ENCODE measurements at places on chromosomes 11 and 22.

DNA sequence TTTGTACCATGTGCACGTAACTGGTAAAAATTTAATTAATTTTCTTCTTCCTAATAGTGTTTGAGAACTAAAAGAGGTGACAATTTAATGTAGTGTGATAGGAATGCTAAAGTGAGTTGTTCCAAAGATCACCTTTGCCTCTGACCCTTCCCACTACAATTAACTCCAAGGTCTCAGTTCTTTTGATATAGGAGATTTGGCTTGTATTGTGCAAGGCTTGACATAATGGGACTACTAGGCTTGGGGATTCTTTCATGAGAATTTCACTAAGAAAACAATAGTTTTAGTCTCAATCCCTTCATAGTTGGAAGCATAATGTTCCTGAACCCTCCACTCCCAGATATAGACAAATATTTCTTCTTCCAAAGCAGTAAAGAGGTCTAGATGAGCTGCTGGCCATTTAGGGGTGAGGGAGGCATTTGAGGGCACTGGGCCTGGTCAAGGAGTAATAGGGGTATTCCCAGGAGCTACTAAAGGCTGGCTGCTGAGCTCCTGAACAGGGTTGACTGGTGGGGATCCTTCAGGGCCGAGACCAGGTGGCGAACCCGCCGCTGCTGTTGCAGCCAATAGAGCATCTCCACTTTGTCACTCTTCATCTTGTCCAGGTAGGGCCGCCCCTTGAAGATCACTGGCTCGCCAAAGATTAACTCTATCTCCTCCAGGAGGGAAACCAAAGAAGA lies 2.7 kb downstream of the CCDC87 start:
- H3K4me3 ChIP-seq = no peak overlapping the region
- H3K27me3 ChIP-seq = no peaks in the 10 kb centered on the region
- peaks cover 22% of the 10 kb centered on the region for H3K4me1 ChIP-seq
- no peaks in the 10 kb centered on the region for H3K36me3 ChIP-seq
- H3K27ac ChIP-seq = no peak overlapping the region

GRCh38 chr11:77966338-77966737 lies 28.1 kb downstream of the INTS4 start:
- no peak for DNase-seq
- peaks cover 4% of the 10 kb centered on the region for H3K36me3 ChIP-seq
- no peaks in the 10 kb centered on the region for H3K4me1 ChIP-seq
- no peaks in the 10 kb centered on the region for H3K27me3 ChIP-seq
- H3K27ac ChIP-seq = no peak overlapping the region

DNA sequence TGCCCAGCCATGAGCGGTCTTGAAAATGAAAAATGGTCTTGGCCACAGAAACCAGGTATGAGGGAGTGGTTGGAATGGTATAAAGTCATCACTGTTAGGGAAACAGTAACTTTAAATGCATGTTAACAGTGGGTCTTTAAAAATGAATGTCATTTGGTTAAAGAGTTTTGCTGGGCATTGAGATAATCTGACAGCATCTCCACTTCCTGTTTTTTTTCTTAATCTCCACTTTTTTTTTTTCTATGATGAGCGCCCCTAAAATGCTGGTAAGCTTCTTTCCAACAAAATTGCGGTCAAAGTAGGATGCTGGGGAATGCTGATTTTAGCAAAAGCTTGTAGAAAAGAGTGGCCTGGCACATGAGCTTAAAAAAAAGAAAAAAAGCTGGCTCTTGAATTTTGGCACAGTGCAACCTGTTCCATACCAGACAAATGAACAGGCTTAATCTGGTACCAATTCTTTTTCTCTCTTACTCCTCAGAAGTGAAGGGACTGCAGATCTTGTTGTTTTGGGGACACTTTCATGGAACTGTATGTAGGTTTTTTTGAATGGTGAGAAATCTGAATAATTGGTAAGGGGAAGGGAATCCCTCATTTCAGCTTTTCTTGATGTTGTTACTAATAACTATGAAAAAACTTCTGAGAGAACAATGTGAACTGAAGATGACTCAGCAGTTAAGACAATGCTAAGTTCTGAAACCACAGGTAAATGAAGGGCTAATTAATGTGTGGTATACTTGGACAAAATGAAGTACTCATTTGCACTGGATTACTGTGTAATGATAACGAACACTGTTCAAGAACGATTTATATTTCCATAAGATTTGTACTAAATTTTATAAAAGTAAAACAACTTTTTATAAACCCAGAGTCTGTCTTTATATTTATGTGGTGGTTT lies 3.1 kb upstream of the ARHGEF12 start:
- no peak overlapping the region for H3K4me3 ChIP-seq
- H3K36me3 ChIP-seq = no peaks in the 10 kb centered on the region
- peaks cover 22% of the 10 kb centered on the region for H3K4me1 ChIP-seq
- peaks cover 14% of the 10 kb centered on the region for H3K27me3 ChIP-seq

- H3K36me3 ChIP-seq = no peaks in the 10 kb centered on the region
- no peaks in the 10 kb centered on the region for H3K4me1 ChIP-seq
- no peak for DNase-seq
- H3K4me3 ChIP-seq = no peak overlapping the region
Observed at GRCh38 chr11:113177671-113178070, 136.7 kb upstream of the TTC12 start.

GRCh38 chr22:36761553-36762240 lies 14.2 kb downstream of the IFT27 start:
- H3K27ac ChIP-seq = no peak overlapping the region
- H3K4me1 ChIP-seq = no peaks in the 10 kb centered on the region
- H3K27me3 ChIP-seq = no peaks in the 10 kb centered on the region
- H3K4me3 ChIP-seq = no peak overlapping the region
- no peak for DNase-seq
- H3K36me3 ChIP-seq = no peaks in the 10 kb centered on the region

DNA sequence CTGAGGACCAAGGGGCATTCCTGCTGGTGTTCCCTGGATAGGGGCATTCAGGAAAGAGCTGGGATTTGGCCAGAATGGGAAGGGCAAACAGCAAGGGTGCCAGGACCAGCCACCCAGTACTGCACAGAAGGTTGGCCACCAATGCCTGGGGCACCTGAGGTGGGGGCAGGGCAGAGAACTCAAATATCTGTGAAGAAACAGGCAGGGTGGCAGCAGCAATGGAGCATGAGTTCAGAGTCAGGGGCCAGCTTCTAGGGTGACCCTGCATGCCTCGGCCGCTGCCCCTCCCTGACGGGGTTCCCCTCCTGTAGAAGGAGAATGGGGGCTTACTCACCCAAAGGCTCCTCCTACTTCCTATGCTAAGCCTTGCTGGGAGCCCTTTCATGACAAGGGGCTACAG lies 79.3 kb upstream of the SHANK2 start:
- DNase-seq = no peak
- H3K4me3 ChIP-seq = no peak overlapping the region
- H3K4me1 ChIP-seq = no peaks in the 10 kb centered on the region
- H3K27me3 ChIP-seq = no peaks in the 10 kb centered on the region

DNA sequence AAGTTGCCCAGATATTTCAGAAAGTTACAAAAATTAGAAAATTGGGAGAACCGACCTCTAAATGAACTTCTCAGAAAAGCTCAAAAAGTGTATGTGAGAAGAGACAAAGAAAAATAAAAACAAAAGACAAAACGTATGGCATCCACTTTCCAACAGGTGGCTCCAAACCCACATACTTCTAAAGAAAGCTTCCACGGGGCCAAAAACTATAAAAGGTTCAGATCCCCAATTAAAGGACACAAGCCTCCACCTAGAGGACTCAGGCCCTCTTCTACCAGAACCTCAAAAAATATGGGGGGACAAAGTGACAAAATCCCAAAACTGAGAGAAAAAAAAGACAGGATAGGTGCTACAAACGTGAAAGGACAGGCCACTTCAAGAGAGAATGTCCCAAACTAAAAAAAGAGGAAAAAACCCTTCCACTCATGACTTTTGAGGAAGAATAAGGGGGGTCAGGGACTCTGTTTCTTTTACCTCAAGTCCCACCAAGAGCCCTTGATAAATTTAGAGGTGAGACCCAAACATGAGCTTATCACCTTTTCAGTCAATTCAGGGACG lies 8.8 kb downstream of the SCGB2A1 start:
- no peaks in the 10 kb centered on the region for H3K36me3 ChIP-seq
- DNase-seq = no peak
- no peak overlapping the region for H3K4me3 ChIP-seq
- H3K4me1 ChIP-seq = no peaks in the 10 kb centered on the region

GRCh38 chr22:38712486-38713207 lies 6.9 kb downstream of the GTPBP1 start:
- H3K36me3 ChIP-seq = peaks cover 34% of the 10 kb centered on the region
- peaks cover 45% of the 10 kb centered on the region for H3K4me1 ChIP-seq
- H3K4me3 ChIP-seq = no peak overlapping the region

- no peak for DNase-seq
- no peaks in the 10 kb centered on the region for H3K27me3 ChIP-seq
- H3K4me3 ChIP-seq = no peak overlapping the region
- H3K36me3 ChIP-seq = peaks cover 46% of the 10 kb centered on the region
Observed at GRCh38 chr11:34084637-34085036, 20.8 kb upstream of the NAT10 start.

- no peaks in the 10 kb centered on the region for H3K36me3 ChIP-seq
- peaks cover 44% of the 10 kb centered on the region for H3K4me1 ChIP-seq
Observed at GRCh38 chr22:42177891-42178336, 47.3 kb upstream of the CYP2D6 start.

GRCh38 chr11:65639623-65640482 lies 2.0 kb downstream of the SIPA1 start:
- no peaks in the 10 kb centered on the region for H3K27me3 ChIP-seq
- peak overlapping the region; percentile 92 for H3K4me3 ChIP-seq
- DNase-seq = peak; percentile 80
- H3K27ac ChIP-seq = peak overlapping the region; percentile 98

DNA sequence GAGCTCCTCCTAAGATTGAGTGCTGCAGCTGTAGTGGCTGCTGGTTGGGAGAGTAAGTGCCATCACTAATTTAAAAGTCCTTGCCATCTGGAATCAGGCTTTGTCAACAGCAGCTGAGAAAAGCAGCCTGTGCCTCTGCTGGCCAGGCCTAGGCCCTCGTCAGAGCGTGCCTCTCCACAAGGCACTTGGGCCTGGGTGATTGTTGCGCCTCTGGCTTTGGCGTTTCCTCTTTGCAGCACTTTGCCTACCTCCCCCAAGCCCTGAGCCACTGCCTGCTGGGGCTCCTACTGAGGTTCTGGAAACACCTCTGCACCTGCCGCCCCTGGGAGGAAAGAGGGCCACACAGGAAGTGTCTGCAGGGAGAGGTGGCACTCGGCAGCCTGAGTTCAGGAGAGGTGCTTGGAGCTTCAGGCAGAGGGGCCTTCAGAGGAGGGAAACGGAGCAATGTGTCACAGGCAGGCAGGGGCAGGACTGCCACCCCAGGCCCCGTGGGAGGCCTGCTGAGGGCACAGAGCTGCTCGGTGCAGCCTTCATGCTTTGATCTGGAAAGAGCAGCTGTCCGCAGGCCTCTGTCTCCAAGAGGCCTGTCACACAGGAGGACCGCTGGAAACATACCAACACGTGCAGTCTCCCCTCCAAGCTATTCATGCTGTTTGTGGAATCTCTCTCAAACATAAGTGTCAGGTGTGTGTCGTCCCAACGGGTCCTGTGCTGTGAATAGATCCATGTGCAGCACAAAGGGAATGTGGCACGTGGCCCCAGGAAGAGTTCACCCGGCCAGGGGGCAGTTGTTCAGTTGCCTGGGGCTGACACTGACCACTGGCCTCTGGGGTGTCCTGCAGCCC lies 61.5 kb upstream of the EMID1 start:
- H3K27ac ChIP-seq = no peak overlapping the region
- H3K36me3 ChIP-seq = no peaks in the 10 kb centered on the region
- H3K4me1 ChIP-seq = no peaks in the 10 kb centered on the region

- H3K27me3 ChIP-seq = no peaks in the 10 kb centered on the region
- no peaks in the 10 kb centered on the region for H3K4me1 ChIP-seq
- no peak overlapping the region for H3K4me3 ChIP-seq
- no peaks in the 10 kb centered on the region for H3K36me3 ChIP-seq
Observed at GRCh38 chr11:44834846-44835245, 108.1 kb downstream of the TSPAN18 start.

- H3K36me3 ChIP-seq = no peaks in the 10 kb centered on the region
- H3K4me3 ChIP-seq = no peak overlapping the region
- DNase-seq = no peak
Observed at GRCh38 chr11:130121445-130121978, 38.1 kb upstream of the ST14 start.

- H3K36me3 ChIP-seq = no peaks in the 10 kb centered on the region
- H3K27ac ChIP-seq = no peak overlapping the region
- DNase-seq = no peak
- peaks cover 5% of the 10 kb centered on the region for H3K27me3 ChIP-seq
Observed at GRCh38 chr22:22369964-22370270, 125.3 kb downstream of the VPREB1 start.

DNA sequence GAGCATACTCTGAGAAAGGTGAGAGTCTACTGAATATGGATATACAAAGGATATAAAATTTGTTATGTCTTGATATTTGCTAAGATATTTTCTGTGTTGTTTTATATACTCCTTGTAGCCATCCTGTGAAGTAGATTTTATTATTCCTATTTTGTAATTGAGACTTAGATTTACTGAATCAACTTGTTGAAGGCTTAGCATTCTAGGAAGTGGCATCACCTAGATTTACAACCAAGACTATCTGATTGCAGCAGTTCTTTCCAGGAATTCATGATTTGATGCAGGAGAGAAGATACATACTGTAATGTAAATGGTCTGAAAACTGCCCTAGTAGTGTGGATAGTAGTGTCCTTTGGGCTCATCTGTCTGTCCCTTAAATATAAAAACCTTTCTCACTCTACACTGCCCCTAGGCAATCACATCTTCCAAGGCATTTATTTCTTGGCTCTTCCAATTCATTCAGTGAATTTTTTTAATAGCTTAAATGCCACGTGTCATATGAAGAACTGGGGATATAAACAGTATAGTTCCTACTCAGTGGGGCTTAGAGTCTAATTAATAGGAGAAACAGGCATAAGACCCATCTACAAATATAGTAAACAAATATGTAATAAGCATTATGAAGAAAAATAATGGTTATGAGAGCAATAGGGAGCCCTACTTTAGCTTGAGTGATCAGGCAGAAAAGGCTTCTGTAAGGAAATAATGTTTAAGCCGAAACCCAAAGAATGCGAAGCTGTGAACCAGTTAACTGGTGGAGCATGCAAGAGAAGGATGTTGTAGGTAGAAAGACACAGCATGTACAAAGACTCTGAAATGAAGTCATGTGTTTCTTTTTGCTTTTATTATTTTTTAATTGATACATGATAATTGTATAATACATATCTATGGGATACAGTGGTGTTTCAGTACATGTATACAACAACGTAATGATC lies 13.6 kb downstream of the IPO7 start:
- no peak overlapping the region for H3K27ac ChIP-seq
- no peaks in the 10 kb centered on the region for H3K27me3 ChIP-seq
- H3K4me3 ChIP-seq = no peak overlapping the region
- peaks cover 19% of the 10 kb centered on the region for H3K4me1 ChIP-seq
- no peak for DNase-seq
- no peaks in the 10 kb centered on the region for H3K36me3 ChIP-seq

DNA sequence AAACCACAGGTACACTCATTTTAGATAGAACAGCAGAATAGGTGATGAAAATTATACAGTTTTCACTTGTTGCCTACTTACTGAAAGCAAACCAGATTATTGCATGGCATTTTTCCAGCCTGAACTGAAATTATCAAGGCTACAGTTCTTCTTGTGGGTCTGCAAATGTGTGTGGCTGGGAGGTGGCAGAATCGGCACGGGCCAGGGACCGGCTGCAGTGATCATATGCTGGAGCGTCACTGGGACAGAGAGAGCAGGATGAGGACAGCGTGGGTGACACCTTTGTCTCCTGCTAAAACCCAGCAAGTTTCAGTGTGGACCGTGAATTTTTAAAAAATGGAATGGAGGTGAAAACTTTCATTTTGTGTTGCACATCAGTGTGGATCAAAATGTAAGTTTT lies 59.3 kb upstream of the PITPNB start:
- no peak for DNase-seq
- H3K27me3 ChIP-seq = no peaks in the 10 kb centered on the region

GRCh38 chr11:35218956-35219355 lies 80.0 kb downstream of the CD44 start:
- peaks cover 37% of the 10 kb centered on the region for H3K4me1 ChIP-seq
- no peak overlapping the region for H3K4me3 ChIP-seq
- H3K27ac ChIP-seq = no peak overlapping the region
- no peak for DNase-seq
- H3K36me3 ChIP-seq = peaks cover 74% of the 10 kb centered on the region
- no peaks in the 10 kb centered on the region for H3K27me3 ChIP-seq

All from CD8-positive, alpha-beta memory T cell (primary cell).